Breast epithelium (tissue), 4 donors: ENCODE measurements at places on chromosomes 16 and 17. TPM values are rescaled to one million over a fixed set of nuclear protein-coding genes. Genes with fewer than 3 reads are reported as not detected.
A peak's percentile ranks its signal among the peaks of the same experiment; 100 is the strongest.

SCN4A gene
- 16.7 TPM for total RNA-seq

OR1F1 gene
- total RNA-seq = not detected

SMYD4 gene
- total RNA-seq = 20.3 TPM

DNA sequence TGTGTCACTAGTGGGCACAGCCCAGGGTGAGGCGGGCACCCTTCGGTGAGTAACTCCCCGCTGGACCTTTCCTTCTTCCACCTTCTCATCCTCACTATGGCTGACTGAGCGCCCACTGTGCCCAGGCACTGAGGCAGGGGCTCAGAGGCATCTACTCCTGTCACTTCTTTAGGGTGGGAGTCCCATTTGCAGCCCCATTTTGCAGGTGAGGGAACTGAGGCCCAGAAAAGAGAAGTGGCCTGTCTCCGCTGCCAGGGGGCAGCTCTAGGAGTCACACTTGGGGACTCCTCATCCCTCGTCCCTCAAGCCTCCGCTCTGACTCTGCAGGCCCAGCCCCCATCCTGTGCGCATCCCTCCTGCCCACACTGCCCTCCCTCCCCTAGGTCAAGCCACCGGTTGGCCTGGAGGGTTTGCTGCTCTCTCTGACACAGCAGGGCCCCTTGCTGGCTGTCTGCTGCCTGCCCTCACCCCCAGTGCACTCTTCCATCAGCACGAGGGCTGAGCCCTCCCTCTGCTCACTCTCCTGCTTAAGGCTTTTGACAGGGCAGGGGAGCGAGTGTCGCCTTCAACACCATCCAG is 62.4 kb downstream of the CNGB1 start:
- DNase-seq = no peak

GRCh38 chr16:12545297-12545610 is 258.4 kb downstream of the CPPED1 start:
- no peak for DNase-seq

DNA sequence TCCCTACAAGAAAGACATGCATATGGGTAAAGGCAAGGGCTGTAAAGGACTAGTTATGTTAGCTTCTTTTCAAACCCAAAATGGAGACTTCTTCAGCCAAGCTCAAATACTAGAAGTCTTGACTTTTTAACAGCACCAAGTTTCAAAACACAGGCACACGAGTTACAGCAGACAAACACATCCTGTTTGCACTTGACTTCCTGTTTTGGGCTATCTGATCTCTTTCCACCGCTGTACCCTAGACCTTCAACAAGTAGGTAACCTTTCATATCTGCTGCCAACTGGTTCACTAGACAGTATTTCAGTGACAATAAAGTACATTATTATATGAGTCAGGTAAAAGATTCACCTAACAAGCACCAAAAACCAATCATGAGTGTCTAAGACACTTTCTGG is 12.3 kb downstream of the RFFL start:
- DNase-seq = no peak

DNA sequence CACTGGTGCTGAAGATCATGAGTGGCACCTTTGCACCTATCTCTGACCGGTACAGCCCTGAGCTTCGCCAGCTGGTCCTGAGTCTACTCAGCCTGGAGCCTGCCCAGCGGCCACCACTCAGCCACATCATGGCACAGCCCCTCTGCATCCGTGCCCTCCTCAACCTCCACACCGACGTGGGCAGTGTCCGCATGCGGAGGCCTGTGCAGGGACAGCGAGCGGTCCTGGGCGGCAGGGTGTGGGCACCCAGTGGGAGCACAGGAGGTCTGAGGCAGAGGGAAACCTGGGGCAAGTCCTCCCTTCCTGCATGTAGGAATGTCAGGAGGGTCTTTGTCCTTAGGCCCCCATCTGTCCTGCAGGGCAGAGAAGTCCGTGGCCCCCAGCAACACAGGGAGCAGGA is 6.5 kb upstream of the TRAF4 start:
- DNase-seq = no peak

DNA sequence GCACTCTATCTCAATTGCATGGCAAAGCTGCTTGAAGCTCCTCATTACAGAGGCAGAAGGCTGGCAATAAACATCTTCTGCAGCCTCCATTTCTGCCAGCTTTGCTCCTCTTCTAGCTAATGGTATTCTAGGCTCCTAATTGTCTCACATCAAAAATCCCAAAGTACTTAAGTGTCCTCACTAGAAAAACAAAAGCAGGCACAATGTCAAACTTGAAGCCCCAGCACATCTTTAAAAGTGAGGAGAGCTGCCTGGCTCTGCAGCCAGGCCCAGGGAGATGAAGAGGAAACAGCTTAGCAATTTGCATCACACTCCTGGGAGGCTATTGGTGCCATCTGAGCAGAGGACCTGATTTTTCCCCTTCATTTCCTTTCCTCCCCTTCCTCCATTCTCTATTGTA is 197.1 kb downstream of the KCNJ2 start:
- no peak for DNase-seq

DNA sequence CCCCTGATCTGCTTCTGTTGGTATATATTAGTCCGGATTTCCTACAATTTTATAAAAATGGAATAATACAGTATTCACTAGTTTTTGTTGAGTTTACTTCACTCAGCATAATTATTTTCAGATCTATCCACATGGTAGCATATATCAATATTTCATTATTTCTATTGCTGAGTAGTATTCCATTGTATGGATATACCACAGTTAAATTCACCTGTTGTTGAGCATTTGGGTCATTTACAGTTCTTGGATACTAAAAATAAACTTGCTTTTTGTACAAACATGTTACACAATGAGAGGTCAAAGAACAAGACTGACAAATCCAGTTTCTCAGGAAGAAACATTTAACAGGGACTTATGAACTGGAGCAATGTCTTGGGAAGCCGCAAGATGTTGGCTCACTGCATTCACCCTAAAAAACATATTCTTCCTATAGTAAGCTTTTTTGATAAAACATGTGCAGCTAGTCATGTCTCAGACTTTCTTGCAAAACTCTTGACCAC is 126.9 kb upstream of the HS3ST2 start:
- no peak for DNase-seq

- no peak for DNase-seq
Observed at GRCh38 chr16:54547052-54547451, 260.5 kb upstream of the IRX3 start.

DNA sequence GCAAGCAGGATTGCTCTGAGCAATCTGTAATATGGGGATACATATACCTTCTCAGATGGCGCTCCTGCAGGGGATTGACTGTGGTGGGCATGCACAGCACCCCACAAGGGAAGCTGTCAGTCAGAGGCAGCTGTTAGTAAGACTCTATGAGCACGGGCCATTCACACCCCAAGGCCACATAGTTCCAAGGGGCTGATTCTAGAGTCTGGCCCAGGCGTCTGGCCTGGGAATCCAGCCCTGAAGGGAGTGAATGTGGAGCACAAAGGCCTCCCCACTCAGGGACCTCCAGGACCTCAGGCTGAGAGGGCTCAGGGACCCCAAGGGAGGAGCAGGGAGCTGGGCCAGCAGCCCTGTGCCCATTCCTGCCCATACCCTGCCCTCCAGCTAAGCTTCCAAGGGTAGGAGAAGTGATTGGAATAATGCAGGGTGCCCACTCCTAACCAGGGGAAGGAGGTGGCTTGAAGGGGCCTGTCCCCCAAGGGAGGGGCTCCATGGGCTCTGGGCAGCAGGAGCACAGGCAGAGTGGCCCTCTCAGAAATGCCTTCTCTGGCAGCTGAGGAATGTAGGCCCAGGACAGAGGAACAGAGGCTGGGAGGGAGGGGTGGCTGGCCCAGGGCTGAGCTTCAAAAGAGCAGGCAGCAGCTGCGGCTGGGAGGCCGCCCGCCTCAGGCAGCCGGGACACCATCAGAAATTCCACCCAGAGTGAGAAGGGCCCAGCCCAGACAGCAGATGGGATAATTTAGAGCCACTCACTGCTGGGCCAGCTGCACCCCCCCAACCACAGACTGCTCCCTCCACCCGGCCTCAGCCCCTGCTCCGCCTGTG is 48.9 kb upstream of the MRPS23 start:
- peak; percentile 65 for DNase-seq

- DNase-seq = no peak
Observed at GRCh38 chr16:81190667-81191066, 47.8 kb upstream of the BCO1 start.

CTRB1 gene
- total RNA-seq = not detected

NPLOC4 gene
- 69.0 TPM for total RNA-seq

DNA sequence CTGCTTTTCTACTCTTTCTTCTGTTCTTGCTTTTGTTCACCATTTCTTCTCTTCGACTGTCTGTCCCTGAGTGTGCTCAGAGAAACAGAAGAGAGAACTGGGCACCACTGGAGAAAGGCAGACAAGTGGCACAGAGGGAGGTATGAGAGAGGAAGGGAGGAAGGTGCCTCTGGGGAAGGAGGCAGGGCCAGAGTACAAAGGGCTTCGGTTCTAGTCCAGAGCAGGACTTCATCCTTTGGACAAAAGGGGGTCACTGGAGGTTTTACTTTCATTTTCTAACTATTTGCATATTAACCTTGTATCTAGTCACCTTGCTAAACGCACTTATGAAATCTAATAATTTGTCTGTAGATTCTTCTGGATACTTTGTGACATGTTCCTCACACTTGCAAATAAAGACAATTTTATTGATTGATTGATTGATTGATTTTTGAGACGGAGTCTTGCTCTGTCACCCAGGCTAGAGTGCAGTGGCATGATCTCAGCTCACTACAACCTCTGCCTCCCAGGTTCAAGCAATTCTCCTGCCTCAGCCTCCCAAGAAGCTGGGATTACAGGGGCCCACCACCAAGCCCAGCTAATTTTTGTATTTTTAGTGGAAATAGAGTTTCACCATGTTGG is 13.5 kb downstream of the ITGB4 start:
- no peak for DNase-seq

ALKBH5 gene
- 90.0 TPM for total RNA-seq

GRCh38 chr16:72228014-72228413 is 56.1 kb upstream of the PMFBP1 start:
- DNase-seq = no peak
